ENCODE measurements at places on chromosomes 4 and X. TPM values are rescaled to one million over a fixed set of nuclear protein-coding genes. Genes with fewer than 3 reads are reported as not detected.

Gene SPANXD
- not detected for total RNA-seq

Gene RHOXF1
- not detected for total RNA-seq

Gene RAB39B
- 0.09 TPM for total RNA-seq

Gene IL2
- 0.89 TPM for total RNA-seq

Gene SPATA4
- not detected for total RNA-seq
